Bronchial epithelial cell (primary cell): ENCODE measurements at places on chromosomes 16 and 17. TPM values are rescaled to one million over a fixed set of nuclear protein-coding genes. Genes with fewer than 3 reads are reported as not detected.

- peak; percentile 35 for DNase-seq
These were observed 111.4 kb downstream of the IRX3 start for GRCh38 chr16:54175169-54175551.

GNG13 gene
- total RNA-seq = not detected in 2 replicates

- DNase-seq = no peak
These were observed 2288.4 kb downstream of the TP53TG3F start for GRCh38 chr16:35747658-35748455.

- no peak for DNase-seq
These were observed 3.9 kb upstream of the NFAT5 start for GRCh38 chr16:69561901-69562300.

GRCh38 chr17:32929588-32929987 lies 1.6 kb downstream of the TMEM98 start:
- DNase-seq = no peak

DNA sequence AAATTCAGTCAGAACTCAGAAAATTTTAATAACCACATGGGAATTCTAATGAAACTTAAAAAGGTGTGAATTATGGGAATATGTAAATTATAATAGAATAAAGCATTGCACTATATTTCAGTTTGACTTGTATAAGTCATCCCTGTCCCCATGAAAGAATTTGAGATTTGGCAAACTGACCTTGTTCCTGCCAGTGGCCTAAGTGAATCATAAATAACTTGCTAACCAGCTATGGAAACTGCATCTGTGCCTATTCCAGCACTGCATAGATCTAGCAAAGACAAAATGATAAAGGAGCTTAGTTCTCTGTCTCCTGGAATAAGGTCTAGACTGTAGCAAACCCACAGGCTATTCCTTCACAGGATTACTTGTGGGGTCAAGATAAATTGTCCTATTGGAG lies 106.8 kb upstream of the NOG start:
- DNase-seq = no peak

GRCh38 chr17:40015998-40016985 lies 1.1 kb downstream of the CSF3 start:
- no peak for DNase-seq

DNA sequence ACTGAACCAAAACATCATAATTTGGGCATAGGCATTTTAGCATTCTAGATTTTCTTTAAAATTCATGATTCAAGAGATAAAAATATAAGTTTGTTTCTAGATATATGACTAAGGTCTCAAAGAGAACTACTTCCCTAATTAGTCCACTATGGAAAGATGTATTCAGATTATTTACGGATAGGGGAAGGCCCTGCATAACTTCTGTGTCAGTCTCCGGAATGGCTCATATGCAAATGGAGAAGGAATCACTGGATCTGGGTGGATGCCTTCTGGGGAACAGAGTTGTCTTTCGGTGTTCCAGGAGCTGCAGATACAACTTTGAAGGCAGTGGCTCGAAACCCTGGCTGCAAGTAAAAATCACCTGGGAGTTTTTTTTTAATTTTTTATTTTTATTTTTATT lies 17.1 kb upstream of the WFIKKN2 start:
- no peak for DNase-seq

TAOK2 gene
- total RNA-seq = 24.7 and 28.7 TPM in 2 replicates

TMIGD1 gene
- not detected in 2 replicates for total RNA-seq

DNA sequence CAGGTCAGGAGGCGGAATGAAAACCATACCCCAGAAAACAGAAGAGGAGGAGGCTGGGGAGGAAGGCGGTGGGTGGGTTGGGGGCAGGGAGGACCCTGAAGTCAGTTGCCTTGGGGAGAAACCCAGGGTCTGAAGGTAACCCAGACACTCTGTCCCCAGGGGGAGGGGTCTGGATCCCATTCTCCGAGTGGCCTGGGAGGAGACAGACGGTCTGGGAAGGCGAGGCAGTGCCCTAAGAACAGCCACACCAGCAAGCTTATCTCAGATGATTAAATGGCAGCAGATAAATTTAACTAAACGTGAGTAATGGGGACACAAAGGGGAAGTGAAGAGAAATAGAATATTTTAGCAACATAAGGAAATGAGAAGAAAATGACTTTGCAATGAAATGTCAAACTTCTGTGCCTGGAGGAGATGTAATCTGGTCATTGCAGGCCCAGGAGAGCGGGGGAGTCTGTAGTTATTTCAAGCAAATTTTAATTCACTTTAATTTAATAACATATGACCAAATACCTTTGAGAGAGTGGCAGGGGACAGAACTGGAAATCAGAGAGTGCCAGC lies 21.4 kb upstream of the ZFP90 start:
- DNase-seq = no peak

DNA sequence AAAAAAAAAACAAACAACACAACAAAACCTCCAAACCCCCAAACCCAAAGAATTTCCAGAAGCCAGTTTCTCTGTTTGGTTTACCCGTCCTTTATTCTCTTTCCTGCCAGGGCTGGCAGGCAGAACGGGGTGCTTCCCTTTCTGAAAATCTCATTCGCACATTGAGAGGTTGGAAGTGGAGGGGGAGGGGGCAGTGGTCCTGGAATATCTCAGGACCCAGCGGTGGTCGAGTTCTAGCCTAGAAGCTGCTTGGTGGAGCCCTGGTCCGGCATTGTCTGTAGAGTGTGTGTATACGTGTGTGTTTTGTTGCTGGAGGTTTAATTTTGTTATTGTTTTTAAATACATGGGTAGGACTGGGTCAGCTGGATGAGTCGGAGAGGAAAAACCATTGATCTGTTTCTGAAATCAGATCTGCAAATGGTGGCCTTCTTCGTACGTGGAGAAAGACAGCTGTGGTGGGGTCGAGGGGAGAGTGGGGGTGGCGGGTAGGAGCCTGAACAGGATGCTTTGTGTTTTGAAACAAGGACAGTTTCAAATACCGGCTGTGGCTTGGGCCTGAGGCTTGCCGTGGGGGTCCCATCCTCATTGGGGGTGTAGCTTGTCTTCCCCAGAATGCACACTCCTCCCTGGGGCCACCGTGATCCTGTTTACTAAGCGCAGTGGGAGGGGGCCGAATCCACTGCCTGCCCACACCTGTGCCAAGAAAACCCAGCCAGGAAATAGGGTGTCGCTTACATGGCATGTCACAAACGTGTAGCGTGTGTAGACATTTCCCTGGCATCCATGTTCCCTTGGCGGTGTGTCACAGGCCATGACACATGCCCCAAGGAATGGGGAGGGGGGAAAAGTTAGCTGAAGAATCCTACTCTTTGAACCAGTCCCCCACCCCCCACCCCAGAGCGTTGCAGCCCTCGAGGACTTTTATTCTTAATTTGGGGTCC lies 1.6 kb downstream of the CMIP start:
- peak; percentile 83 for DNase-seq

DNA sequence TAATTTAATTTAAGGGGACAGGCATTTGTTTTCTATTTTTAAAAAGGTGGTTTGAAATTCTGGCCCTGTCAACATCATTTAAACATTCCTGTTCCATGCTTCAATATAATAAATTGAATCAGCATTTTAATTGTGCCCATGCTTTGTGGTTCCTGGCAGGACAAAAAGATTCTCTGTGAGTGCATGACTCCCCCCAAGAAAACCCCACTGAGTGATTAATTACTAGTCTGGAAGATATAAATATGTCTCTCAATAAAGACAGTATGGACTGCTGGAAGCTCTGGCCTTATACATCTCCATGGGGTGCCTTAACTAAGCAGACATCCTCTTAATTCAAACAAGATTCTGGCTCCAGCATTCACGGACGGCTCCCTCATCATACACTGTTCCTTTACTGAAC lies 95.0 kb upstream of the PSMD7 start:
- DNase-seq = no peak

ABI3 gene
- total RNA-seq = not detected in 2 replicates

TBX21 gene
- not detected in 2 replicates for total RNA-seq

DNA sequence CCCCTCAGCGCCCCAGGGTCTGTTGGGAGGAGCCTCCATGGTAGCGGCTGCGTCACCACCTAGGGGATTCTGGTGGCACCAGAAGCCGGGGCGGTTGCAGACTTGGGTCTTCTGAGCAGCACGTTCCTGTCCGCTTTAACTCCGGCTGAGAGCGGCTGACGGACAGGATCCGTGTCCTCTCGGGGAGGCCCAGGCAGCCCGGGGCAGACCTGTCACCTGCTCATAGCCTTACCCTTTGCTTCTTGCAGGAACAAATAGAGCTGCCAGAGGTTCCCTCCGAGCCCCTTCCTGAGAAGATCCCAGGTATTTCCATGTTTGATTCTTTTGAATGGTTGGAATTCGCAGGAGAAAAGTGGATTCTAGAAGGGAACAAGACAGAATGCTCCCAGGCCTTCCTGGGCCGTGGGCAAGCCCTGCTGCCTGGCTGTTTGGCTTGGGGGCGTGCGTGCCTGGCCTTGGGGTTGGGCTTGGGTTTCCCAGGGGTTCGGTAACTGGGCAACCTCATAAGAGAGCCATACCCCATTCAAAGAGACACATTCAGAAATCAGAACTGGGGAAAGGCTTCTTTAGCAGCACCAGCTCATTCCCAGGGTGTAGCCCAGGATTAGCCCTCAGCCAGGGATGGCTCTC lies 6.6 kb downstream of the CHMP6 start:
- DNase-seq = no peak

DNA sequence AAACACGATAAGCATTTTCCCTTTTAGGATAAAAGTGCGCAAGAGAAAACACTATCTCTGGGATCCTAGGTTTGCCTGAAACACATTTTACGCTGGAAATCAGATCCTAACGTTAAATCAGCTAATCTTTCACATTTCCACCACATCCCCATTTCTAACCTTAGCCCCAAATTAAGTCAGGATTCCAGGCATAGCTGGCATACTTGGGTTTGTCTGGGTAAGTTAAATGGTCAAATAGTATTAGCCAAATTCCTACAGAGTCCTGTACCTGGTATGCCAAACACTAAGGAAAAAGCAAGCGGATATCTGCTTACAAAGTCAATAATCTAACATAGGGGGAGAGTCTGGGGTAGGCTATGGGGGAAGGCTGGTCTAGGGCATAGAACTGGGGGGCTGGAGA lies 557.4 kb upstream of the ZFHX3 start:
- DNase-seq = no peak

MPO gene
- not detected in 2 replicates for total RNA-seq

- DNase-seq = peak; percentile 20
These were observed 16.3 kb downstream of the DNAI2 start for GRCh38 chr17:74290340-74290739.

TMEM92 gene
- total RNA-seq = 0.26 and 0.64 TPM in 2 replicates

DNA sequence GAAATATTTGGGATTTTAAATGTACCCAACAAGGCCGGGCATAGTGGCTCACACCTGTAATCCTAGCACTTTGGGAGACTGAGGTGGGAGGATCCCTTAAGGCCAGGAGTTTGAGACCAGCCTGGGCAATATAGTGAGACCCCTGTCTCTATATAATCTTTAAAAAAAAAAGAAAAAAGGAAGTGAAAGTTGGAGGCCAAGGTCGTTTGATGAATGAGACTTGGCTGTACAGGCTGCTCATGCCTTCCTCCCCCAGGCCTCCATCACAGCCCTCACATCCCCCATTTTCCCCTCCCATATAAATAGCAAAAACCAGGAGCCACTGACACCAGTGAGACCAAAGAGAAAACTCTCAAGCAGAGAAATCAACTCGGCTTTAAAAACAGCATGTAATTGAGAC lies 3.3 kb upstream of the CA7 start:
- DNase-seq = no peak

GRCh38 chr17:35377706-35378105 lies 4.3 kb upstream of the SLFN11 start:
- no peak for DNase-seq

FHOD1 gene
- total RNA-seq = 2.0 and 2.6 TPM in 2 replicates

SEPTIN12 gene
- total RNA-seq = not detected in 2 replicates

- DNase-seq = peak; percentile 23
These were observed 15.4 kb downstream of the PLLP start for GRCh38 chr16:57268804-57269800.

GRCh38 chr16:79407461-79408135 lies 192.9 kb downstream of the MAF start:
- DNase-seq = no peak

DNA sequence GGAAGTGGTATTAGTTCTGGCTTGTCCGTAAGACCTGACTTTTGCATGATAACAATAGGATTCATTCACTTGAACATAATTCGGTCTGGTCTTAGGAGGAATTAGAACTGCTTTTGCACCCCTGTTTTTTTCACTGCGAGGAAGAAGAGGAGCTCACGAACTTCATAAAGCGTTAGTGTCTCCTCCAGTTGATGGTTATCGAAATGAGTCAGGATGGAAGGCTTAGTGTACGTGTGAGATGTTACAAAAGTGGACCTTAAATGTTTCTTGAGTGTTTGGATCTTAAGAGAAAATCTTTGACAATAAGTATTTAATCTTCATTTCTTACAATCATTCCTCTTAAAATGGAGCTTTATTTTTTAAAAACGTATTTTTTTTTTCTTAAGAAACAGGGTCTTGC lies 52.8 kb downstream of the USP10 start:
- DNase-seq = no peak

SSTR5 gene
- total RNA-seq = not detected in 2 replicates
